ENCODE measurements at places on chromosomes 16 and 17. TPM values are rescaled to one million over a fixed set of nuclear protein-coding genes. Genes with fewer than 3 reads are reported as not detected.

DNA sequence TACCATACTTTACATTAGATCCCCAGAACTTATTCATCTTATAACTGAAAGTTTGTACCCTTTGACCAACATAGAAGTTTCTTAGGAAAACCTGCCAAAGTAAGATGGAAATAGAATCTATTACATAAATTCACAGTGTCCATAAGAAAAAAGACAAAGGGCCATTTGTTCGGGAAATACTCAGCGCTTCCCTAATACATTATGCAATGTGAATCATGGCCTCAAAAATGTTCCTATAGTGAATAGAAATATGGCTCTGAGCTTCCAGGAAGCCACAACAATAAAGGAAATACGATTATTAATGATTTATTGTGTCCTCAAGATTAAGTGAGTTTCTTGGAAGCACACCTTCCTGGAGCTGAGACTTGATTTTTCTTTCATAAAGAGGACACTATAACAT is 51.5 kb downstream of the GPRC5B start:
- DNase-seq = no peak

GRCh38 chr17:10620823-10621222 is 36.3 kb downstream of the MYH3 start:
- no peak for DNase-seq

DNA sequence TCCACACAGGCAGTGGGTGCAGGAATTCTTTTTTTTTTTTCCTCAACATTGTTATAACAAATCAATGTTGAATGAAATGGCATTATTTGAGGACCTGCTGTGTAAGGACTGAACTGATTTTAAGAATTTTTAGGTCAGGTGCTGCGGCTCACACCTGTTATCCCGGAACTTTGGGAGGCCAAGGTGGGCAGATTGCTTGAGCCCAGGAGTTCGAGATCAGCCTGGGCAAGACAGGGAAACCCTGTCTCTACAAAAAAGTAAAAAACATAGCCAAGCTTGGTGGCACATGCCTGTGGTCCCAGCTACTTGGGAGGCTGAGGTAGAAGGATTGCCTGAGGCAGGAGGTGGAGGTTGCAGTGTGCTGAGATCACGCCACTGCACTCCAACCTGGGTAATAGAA is 12.4 kb downstream of the MPRIP start:
- no peak for DNase-seq

DNA sequence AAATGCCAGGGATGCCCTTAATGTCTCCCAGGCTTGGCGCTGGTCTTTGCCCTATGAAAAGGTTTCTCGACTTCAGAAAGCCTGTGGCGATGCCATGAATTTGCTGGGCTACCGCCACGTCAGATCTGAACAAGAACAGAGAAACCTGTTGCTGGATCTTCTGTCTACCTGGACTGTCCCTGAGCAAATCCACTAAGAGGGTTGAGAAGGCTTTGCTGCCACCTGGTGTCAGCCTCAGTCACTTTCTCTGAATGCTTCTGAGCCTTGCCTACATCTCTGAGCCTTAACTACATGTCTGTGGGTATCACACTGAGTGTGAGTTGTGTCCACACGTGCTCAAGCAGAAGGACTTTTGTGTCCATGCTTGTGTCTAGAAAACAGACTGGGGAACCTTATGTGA is 11.4 kb downstream of the CHST4 start:
- DNase-seq = no peak

ARHGDIG gene
- 9.3 TPM for total RNA-seq

Data from Right ventricle myocardium superior (tissue), 1 donor.